ENCODE measurements at places on chromosomes 12 and 14.

DNA sequence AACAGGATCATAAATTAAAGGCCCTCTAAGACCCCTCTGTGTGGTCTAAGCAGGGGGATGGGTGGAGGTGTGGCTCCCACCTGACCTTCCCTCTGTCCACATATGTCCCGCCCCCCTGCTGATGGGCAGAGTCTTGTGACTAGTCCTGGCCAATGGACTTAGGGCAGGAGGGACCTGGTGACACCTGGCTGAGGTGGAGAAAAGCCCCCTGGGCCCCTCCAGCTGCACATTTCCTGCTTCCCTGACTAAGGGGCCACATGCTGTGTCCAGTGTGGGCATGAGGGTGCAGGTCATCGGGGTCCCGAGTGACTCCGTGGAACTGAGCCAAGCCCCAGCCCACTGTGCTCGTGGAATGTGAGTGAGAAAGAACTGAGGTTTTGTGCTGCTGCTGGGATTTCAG, 254.7 kb downstream of the ADGRD1 start:
- no peak for DNase-seq

DNA sequence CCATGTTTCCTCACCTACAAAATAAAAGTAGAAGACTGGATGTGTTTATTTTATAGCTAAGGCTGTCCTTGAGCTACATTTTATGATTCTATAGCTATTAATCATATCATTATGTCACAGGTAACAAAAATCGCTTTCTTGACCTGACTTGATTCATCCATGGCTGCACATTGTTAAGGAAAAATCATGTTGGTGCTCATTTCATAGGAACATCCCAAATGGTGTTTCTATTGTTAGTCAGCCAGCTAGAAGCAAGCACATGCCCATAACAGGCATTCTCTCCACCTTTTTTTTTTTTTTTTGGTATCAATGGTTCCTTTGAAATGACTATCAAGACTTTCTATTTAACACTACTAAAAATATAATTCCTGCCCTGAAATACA, 45.3 kb upstream of the PTHLH start:
- no peak for DNase-seq

DNA sequence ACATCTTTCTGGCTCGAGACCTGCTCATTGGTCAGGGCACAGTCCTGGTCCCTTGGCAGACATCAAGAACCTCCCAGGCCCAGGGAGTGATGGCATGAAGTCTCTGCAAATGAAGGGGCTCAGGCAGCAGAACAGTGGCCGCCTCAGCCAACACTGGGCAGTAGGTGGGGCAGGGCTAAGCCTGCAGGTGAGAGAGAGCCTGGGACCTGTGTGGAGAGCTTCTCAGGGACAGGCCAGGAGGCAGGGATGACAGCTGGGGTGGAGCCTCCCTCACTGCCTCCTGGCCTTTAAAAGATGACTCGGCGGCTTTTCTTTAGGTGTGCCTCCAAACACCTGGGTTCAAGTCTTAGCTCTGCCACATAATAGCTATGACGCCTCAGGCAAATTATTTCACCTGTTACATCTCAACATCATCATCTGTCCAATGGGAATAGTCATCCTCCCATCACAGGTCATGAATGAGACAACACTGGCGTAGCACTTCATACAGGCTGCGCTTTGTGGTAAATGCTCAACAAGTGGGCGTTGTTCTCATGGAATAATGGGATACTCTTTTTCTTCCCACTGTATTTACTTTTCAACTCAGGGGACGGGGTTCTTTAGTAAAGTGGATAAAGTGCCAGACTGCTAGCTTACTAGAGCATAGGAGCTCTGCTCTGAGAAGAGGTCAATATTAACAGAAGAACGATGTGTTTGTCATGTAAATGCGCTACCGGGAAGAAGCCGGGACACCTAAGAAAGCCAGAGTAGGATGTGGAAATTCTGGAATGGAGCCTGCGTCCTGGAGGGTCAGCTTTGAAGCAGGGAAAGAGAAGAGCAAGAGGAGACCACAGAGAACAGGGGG, 277.4 kb downstream of the FOXN3 start:
- DNase-seq: no peak

- no peak for DNase-seq
Observed at GRCh38 chr14:35299708-35300107, 7.5 kb downstream of the PSMA6 start.

GRCh38 chr14:54481695-54482094, 7.1 kb downstream of the GMFB start:
- no peak for DNase-seq

- no peak for DNase-seq
Observed at GRCh38 chr14:101460986-101461750, 100.1 kb upstream of the DIO3 start.

- no peak for DNase-seq
Observed at GRCh38 chr14:99132821-99133635, 139.0 kb downstream of the BCL11B start.

DNA sequence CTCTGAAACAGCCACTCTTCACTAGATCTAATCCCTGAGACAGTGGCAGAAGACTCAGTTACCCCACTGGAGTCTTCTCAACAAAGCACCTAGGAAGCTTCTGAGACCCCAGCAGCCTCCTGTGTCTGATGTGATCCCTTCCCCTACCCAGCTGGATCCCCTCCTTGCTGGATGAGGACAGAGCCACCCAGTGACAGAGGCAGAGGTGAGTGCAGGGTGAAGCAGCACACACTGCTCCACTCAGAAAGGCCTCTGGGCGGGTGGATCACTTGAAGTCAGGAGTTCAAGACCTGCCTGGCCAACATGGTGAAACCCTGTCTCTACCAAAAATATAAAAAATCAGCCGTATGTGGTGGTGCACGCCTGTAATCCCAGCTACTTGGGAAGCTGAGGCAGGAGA, 2.7 kb downstream of the SPRYD3 start:
- no peak for DNase-seq

GRCh38 chr14:69726761-69727511, 40.0 kb upstream of the SRSF5 start:
- peak; percentile 7 for DNase-seq

- no peak for DNase-seq
Observed at GRCh38 chr12:48993787-48994186, 5.4 kb downstream of the DDN start.

- DNase-seq: no peak
Observed at GRCh38 chr12:131001493-131001892, 47.8 kb downstream of the ADGRD1 start.

GRCh38 chr14:94059998-94060397, 21.0 kb downstream of the DDX24 start:
- DNase-seq: no peak

- no peak for DNase-seq
Observed at GRCh38 chr14:49984424-49984823, 91.5 kb downstream of the ARF6 start.

- DNase-seq: peak; percentile 25
Observed at GRCh38 chr14:69355607-69356281, 42.4 kb downstream of the ERH start.

DNA sequence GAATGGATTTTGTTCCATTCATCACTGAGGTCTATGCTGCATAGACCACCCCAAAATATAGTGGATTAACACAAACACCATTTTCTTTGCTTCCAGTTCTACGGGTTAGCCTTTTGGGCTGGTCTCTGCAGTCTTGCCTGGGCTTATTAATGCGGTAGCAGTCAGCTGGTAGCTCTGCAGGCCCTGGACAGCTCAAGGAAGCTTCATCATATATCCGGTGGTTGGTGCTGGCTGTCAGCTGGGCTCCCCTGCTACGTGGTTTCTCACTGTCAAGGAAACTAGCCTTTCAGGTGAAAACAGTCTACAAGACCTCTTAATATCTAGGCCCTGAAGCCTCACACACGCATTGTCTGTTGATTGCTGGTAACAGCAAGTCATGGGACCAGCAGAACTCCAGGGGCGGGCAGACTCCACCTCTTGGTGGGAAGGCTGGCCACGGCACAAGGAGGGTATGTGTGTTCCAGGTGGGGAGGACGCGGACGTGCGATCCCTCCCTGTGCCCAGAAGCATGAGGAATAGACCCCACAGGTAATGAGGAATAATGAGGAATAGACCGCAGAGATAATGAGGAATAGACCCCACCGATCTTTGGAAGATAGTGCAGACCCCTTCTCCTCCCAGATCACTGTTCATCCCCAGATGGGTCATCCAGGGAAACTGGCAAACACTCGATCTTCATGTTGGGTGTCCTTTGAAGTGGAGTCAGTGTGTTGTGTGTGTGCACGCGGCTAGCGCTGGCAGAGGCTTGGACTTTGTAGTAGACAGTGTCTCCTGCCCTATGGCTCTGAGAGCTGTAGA, 13.3 kb downstream of the TSPAN9 start:
- no peak for DNase-seq

- DNase-seq: no peak
Observed at GRCh38 chr12:108548954-108549521, 11.9 kb downstream of the SART3 start.

- DNase-seq: no peak
Observed at GRCh38 chr12:130700492-130701401, 15.4 kb downstream of the RIMBP2 start.

DNA sequence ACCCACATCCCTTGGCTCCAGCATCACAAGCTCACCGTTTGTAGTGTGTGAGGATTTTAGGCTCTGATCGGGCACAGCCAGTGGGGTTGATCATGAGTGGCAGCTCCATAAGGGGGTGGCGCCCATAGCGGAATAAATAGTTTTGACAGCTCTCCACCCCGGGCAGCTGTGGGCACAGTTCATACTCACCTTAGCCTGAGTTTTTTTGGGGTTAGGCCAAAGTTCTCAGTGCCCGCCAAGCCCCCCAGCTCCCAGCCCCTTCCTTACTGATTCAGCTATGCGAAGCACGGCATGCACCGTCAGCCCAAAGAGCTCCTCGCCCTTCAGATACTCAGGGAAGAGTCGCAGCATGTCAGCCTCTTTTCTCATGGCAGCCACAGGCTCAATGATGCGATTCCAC, 6.0 kb upstream of the PRKAG1 start:
- no peak for DNase-seq

DNA sequence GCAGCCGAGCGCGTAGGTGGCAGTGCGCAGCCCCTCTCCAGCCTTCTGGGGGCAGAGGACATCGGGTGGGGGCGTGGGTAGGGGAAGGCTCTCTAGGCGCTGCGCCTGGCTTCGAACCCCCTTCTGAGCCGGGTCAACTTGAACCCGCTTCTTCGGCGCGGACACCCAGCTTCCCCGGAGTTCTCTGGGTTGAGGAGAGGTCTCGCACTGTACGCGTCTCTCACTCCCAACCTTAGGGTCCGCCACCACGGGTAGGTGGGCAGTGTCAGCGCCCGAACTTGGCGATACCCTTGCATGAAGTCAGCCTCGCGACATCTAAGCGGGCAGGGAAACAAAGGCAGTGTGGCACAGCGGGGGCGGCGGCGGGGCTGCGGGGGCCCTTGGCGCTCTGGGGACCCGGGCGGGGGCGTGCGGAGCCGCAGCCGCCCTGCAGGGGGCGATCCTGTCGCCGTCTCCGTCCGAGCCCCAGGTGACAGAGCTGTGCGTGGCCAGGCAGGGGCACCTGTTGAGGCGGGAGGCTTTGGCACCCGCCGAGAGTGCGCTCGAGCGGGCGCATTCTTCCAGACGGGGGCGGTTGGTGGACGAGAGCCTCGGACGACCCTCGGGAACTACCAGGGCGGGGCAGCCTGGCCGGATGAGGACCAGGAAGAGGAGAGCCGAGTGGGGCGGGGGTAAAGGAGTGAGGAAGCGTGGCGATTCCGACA, 1.1 kb downstream of the GALNT16 start:
- DNase-seq: no peak

DNA sequence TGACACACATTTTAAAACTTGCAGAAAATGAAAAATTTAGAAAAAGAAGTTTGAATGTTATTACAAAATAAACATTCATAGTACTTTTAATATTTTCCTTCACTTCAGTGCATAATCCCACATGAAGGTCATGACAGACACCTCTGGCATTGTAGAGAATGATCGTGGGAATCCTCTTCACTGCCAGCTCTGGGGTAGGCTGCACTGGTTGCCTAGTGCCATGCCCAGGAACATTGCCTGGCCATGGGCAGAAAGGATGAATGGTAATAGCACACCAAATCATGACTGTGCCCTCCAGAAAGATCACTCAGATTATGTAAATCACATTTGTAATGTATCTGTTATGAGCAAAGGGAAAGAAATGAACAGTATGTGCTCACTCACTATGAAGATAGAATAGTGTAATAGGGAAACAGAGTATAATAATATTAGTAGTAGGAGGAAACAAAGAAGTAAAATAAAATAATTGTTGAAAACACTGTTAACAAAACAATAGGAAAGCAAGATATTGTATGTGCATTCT, 161.6 kb downstream of the PLCZ1 start:
- DNase-seq: no peak

DNA sequence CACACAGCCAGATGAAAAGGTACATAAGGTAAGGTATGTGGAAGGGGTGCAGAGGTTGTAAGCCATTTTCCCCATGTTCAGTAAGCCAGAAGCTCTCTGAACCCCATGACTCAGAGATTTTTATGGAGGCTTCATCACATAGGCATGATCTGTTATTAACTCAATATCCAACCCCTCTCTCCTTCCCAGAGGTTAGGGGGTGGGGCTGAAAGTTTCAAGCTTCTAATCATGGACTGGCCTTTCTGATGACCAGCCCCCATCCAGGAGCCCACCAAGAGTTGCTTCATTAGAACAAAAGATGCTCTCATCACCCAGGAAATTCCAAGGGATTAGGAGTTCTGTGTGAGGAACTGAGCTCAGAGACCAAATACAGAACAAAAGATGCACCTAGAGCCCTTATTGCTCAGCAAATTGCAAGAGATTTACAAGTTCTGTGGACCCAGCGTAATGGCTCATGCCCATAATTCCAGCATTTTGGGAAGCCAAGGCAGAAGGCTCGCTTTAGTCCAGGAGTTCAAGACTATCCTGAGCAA, 103.2 kb upstream of the DAAM1 start:
- DNase-seq: no peak

- DNase-seq: no peak
Observed at GRCh38 chr14:95235351-95235750, 78.0 kb upstream of the DICER1 start.

DNA sequence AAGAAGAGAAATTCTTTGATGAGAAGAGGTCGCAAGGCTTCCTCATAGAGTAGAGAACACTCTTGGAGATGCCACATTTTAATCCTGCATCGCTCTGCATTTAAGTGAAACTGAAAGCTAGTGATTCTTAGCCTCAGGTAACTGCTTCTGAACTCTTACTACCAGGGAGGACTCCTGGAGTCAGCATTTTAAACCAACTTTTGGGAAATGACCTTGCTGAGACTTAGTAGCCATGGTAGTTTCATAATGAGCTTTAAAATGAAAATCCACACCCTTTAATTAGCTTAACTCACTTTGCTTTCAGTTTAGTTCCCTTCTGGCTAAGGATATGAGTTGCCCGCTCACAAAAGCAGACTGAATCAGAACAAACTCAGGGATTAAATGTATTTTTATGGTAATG, 80.3 kb downstream of the SYNE2 start:
- DNase-seq: no peak

GRCh38 chr14:85415015-85415712, 114.8 kb upstream of the FLRT2 start:
- peak; percentile 47 for DNase-seq
